ENCODE measurements at places on chromosomes 3 and 15. TPM values are rescaled to one million over a fixed set of nuclear protein-coding genes. Genes with fewer than 3 reads are reported as not detected.

Gene TIMMDC1
- 59.4 TPM for total RNA-seq

Gene EBLN2
- 6.2 TPM for total RNA-seq

Gene ERC2
- 0.36 TPM for total RNA-seq

Gene AMIGO3
- 0.29 TPM for total RNA-seq

Gene AP3B2
- 0.36 TPM for total RNA-seq

Gene SLC35G2
- total RNA-seq: 8.0 TPM

Gene FBXL22
- 0.59 TPM for total RNA-seq

Gene CSTA
- total RNA-seq: 18.1 TPM

Gene GOLGA6L9
- 1.8 TPM for total RNA-seq

Gene IQCF5
- not detected for total RNA-seq

Gene LSM3
- total RNA-seq: 5.6 TPM

Gene STXBP5L
- total RNA-seq: not detected

Gene ARID3B
- 2.7 TPM for total RNA-seq

Gene FGF7
- total RNA-seq: 377 TPM

Gene SNX22
- total RNA-seq: 0.29 TPM

Gene FANCD2OS
- not detected for total RNA-seq

Gene LRRK1
- 15.2 TPM for total RNA-seq

Gene XRN1
- 57.5 TPM for total RNA-seq

Gene POMGNT2
- 10.3 TPM for total RNA-seq

Gene GRK7
- total RNA-seq: not detected

Gene BFSP2
- total RNA-seq: not detected

Gene IP6K2
- total RNA-seq: 44.9 TPM

Gene EFHB
- 0.29 TPM for total RNA-seq

Gene AGTR1
- total RNA-seq: 13.3 TPM

Gene SEC22A
- total RNA-seq: 27.9 TPM

Gene LTK
- not detected for total RNA-seq

Gene NEDD4
- 43.6 TPM for total RNA-seq

Gene CNTN4
- not detected for total RNA-seq

Gene GP5
- 0.36 TPM for total RNA-seq

Gene NUP210
- total RNA-seq: under 0.01 TPM

Gene CRELD1
- total RNA-seq: 7.6 TPM

Gene ZIC1
- total RNA-seq: 2.1 TPM

Gene CLDN18
- total RNA-seq: not detected

Gene CMC1
- total RNA-seq: 5.8 TPM

Gene MORC1
- total RNA-seq: not detected

Gene ZNF620
- total RNA-seq: 1.1 TPM

Gene RAP2B
- 20.3 TPM for total RNA-seq

Gene CADPS
- total RNA-seq: 3.2 TPM

Gene CEMIP
- total RNA-seq: 687 TPM

Gene CPLX3
- total RNA-seq: not detected

Gene KLHL6
- total RNA-seq: under 0.01 TPM

Gene FAM227B
- 6.2 TPM for total RNA-seq

Gene CCR3
- total RNA-seq: not detected

Gene TMEM45A
- 41.0 TPM for total RNA-seq

Gene CKMT1A
- total RNA-seq: not detected

Gene EPHB3
- 4.1 TPM for total RNA-seq

Gene CACNA2D3
- under 0.01 TPM for total RNA-seq

Gene RPSA
- total RNA-seq: 1,028 TPM
